Right lung (tissue), 10 donors: ENCODE measurements at places on chromosomes 13 and 19. TPM values are rescaled to one million over a fixed set of nuclear protein-coding genes. Genes with fewer than 3 reads are reported as not detected.

TNFSF9 gene
- polyA plus RNA-seq = 0.23 TPM

SHANK1 gene
- 4.8 TPM for polyA plus RNA-seq

LILRB3 gene
- polyA plus RNA-seq = 2.4 TPM

ATP7B gene
- 12.9 TPM for polyA plus RNA-seq

SHISA7 gene
- polyA plus RNA-seq = 0.23 TPM

SSBP4 gene
- 48.4 TPM for polyA plus RNA-seq

ZNF554 gene
- polyA plus RNA-seq = 8.0 TPM

CGB7 gene
- polyA plus RNA-seq = 0.22 TPM

C19orf85 gene
- not detected for polyA plus RNA-seq

PSG2 gene
- polyA plus RNA-seq = not detected

NPAS1 gene
- 1.9 TPM for polyA plus RNA-seq

B3GNT8 gene
- 8.4 TPM for polyA plus RNA-seq

IFNL1 gene
- polyA plus RNA-seq = not detected

SGCG gene
- polyA plus RNA-seq = 15.0 TPM

RANBP3 gene
- 69.8 TPM for polyA plus RNA-seq

ZNF497 gene
- 2.5 TPM for polyA plus RNA-seq

IGFL3 gene
- not detected for polyA plus RNA-seq

CLEC17A gene
- polyA plus RNA-seq = 0.23 TPM

KLF1 gene
- polyA plus RNA-seq = 0.30 TPM

BCL3 gene
- polyA plus RNA-seq = 17.7 TPM

PSG3 gene
- 0.34 TPM for polyA plus RNA-seq

RELB gene
- 6.9 TPM for polyA plus RNA-seq

SPRED3 gene
- polyA plus RNA-seq = 0.41 TPM

DCT gene
- polyA plus RNA-seq = 0.28 TPM

ENOX1 gene
- 8.7 TPM for polyA plus RNA-seq

KLK10 gene
- 0.48 TPM for polyA plus RNA-seq

NKG7 gene
- polyA plus RNA-seq = 3.2 TPM

HCN2 gene
- 0.05 TPM for polyA plus RNA-seq

RASAL3 gene
- polyA plus RNA-seq = 1.9 TPM

RFX2 gene
- polyA plus RNA-seq = 15.8 TPM

LPAR6 gene
- polyA plus RNA-seq = 43.5 TPM

LONP1 gene
- polyA plus RNA-seq = 49.7 TPM

MEDAG gene
- 4.1 TPM for polyA plus RNA-seq

DEDD2 gene
- polyA plus RNA-seq = 22.1 TPM
